Hair follicle dermal papilla cell (primary cell): ENCODE measurements at places on chromosomes 2 and 18. TPM values are rescaled to one million over a fixed set of nuclear protein-coding genes. Genes with fewer than 3 reads are reported as not detected.

Gene VSNL1
- 0.16 TPM in 1 of 2 replicates, not detected in the other for total RNA-seq

Gene CCDC102B
- total RNA-seq = 17.2 and 18.8 TPM in 2 replicates

Gene GAL3ST2
- total RNA-seq = not detected in 2 replicates

Gene CYP27A1
- total RNA-seq = 21.5 and 35.2 TPM in 2 replicates

Gene TSHZ1
- total RNA-seq = 7.2 and 9.6 TPM in 2 replicates

Gene SKOR2
- not detected in 2 replicates for total RNA-seq

Gene CWC22
- 18.7 and 21.7 TPM in 2 replicates for total RNA-seq

Gene IL18RAP
- not detected in 2 replicates for total RNA-seq

Gene DPP10
- not detected in 2 replicates for total RNA-seq

Gene SMPD4
- 23.1 and 25.3 TPM in 2 replicates for total RNA-seq

Gene MC5R
- total RNA-seq = 0.16 TPM in 1 of 2 replicates, not detected in the other

Gene DNAH7
- total RNA-seq = 0.85 and 0.97 TPM in 2 replicates

Gene ATP8B1
- total RNA-seq = 52.8 and 63.3 TPM in 2 replicates

Gene CHST9
- not detected in 2 replicates for total RNA-seq

Gene STAT4
- 5.6 and 10.1 TPM in 2 replicates for total RNA-seq

Gene WDR12
- 13.8 and 20.1 TPM in 2 replicates for total RNA-seq

Gene UGT1A8
- total RNA-seq = not detected in 2 replicates

Gene RFX8
- total RNA-seq = 6.8 and 17.0 TPM in 2 replicates

Gene NEU2
- not detected in 2 replicates for total RNA-seq

Gene CDH7
- not detected in 2 replicates for total RNA-seq

Gene CNNM4
- total RNA-seq = 4.7 and 5.5 TPM in 2 replicates

Gene STK36
- 25.4 and 28.7 TPM in 2 replicates for total RNA-seq

Gene KIF5C
- total RNA-seq = 0.12 and 0.16 TPM in 2 replicates

Gene GPR55
- total RNA-seq = not detected in 2 replicates

Gene NDC80
- 2.3 and 2.9 TPM in 2 replicates for total RNA-seq

Gene DOK6
- total RNA-seq = 5.2 and 8.0 TPM in 2 replicates

Gene PSMA8
- total RNA-seq = not detected in 2 replicates

Gene CFC1
- total RNA-seq = not detected in 2 replicates

Gene CCDC121
- total RNA-seq = 0.81 and 0.85 TPM in 2 replicates

Gene TRIM54
- not detected in 2 replicates for total RNA-seq

Gene SCYGR4
- total RNA-seq = not detected in 2 replicates

Gene ONECUT2
- total RNA-seq = under 0.01 TPM in 1 of 2 replicates, not detected in the other

Gene LHCGR
- total RNA-seq = not detected in 2 replicates

Gene CYP26B1
- total RNA-seq = 10.2 and 21.3 TPM in 2 replicates

Gene TEKT4
- total RNA-seq = not detected in 2 replicates

Gene SRD5A2
- 2.9 and 11.4 TPM in 2 replicates for total RNA-seq

Gene DUSP19
- total RNA-seq = 2.4 and 3.4 TPM in 2 replicates

Gene UPP2
- total RNA-seq = not detected in 2 replicates

Gene SDC1
- total RNA-seq = 69.8 and 152 TPM in 2 replicates

Gene STEAP3
- total RNA-seq = 45.4 and 60.0 TPM in 2 replicates

Gene GKN1
- total RNA-seq = not detected in 2 replicates
